ENCODE measurements at places on chromosomes 16 and 17.

GRCh38 chr17:72158895-72159885 lies 38.4 kb downstream of the SOX9 start:
- H3K4me3 ChIP-seq: no peak overlapping the region
- no peak overlapping the region for H3K27ac ChIP-seq
- no peaks in the 10 kb centered on the region for H3K4me1 ChIP-seq
- no peak for DNase-seq
- H3K36me3 ChIP-seq: no peaks in the 10 kb centered on the region

DNA sequence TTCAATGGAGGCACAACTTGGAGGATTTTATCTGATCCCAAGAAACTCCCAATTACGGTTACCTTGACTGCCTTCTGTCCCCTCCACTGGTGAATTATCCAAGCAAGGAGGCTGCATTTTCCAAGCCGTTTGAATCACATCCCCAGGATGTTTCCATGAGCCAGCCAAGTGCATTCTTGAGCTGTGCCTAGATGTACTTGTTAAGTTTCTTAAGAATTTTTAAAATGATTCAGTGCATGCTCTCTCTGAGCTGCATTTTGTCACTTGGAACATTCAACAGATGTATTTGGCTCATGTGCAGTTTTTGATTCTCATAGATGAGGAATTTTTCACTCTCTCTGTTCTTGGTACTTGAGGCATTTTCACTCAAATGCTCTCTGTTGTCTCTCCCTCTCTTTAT lies 202.6 kb upstream of the MYOCD start:
- H3K36me3 ChIP-seq: no peaks in the 10 kb centered on the region
- H3K27me3 ChIP-seq: no peaks in the 10 kb centered on the region
- no peak overlapping the region for H3K27ac ChIP-seq

DNA sequence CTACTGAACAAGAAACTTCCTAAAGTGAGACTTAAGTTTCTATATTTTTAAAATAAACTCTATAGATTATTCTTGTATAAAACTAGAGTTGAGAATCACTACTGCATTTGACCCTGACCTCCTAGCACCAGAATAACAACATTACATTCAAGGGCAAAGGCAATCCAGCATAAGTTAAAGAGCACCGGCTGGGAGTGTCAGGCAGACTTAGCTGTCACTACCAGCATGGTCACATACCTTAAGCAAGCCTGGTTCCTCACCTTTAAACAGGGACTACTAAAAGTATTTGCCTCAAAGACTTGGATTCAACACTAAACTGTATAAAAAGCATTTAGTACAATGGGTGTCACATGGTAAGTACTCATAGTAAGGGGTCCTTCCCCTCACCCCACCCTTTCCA lies 90.4 kb downstream of the SSH2 start:
- no peaks in the 10 kb centered on the region for H3K36me3 ChIP-seq
- no peaks in the 10 kb centered on the region for H3K4me1 ChIP-seq
- no peak for DNase-seq
- no peak overlapping the region for H3K27ac ChIP-seq
- no peaks in the 10 kb centered on the region for H3K27me3 ChIP-seq
- no peak overlapping the region for H3K4me3 ChIP-seq

DNA sequence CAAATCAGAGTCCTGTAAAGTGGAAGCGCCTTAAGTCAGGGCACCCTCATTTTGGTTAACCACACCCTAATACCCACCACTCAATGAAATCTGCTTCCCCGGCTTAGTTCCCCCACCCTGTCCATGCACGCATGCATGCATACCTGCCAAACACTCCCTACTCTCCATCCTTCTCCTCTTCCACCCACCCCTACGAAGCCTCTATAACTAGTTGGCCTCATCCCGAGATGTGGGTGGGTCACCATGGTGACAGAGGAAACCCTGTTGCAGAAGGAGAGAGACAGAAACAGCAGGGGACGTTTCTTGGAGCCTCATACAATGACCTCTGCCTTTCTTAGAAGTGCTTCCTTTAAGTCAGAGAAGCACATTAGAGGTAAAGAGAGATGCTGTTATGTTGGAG lies 46.8 kb upstream of the DNAH9 start:
- no peaks in the 10 kb centered on the region for H3K4me1 ChIP-seq
- H3K27me3 ChIP-seq: no peaks in the 10 kb centered on the region
- H3K27ac ChIP-seq: no peak overlapping the region

Measured in suprapubic skin (tissue), 4 donors.